ENCODE measurements at places on chromosomes 16 and 17.

GRCh38 chr17:74604200-74604599 is 12.1 kb upstream of the CD300LD start:
- DNase-seq, result no peak

DNA sequence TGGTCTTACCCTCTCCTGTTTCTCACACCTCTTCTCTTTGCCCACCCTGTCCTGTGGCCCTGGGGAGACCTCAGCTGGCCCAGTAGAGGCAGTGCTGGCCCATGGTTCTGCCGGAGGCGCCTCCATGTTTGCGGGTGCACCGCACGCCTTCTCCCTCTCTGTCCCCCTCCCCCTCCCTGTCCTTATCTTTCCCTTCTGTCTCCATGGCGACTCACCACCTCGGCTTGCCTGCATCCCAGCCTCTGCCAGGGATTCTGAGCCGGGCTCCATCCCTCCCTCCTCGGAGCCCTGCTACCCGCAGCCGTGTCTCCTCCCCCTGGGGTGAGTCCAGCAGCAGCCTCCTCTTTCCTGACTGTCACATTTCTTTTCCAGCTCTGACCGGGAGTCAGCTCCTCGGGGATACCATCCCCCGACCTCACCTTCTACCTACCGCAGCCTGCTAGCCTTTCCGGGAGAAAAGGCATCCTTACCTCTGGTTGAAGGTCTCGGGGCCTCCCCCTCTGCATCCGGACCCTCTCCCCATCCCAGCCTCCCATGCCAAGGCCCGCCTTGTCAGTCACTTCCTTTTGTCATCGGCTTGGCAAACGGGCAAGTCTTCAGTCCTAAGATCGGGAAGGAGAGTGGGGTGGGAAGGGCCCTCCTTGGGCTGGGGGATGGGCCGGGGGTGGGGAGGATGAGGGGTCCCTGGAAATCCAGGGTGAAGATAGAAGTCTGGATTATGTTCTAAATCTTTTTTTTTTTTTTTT is at the start of gene RNF112:
Gene RNF112, plus strand, starts transcription at position 358 of the 746 bp plus-strand sequence. Its CDS starts 177 bp downstream, at position 535.
- no peak for DNase-seq

DNA sequence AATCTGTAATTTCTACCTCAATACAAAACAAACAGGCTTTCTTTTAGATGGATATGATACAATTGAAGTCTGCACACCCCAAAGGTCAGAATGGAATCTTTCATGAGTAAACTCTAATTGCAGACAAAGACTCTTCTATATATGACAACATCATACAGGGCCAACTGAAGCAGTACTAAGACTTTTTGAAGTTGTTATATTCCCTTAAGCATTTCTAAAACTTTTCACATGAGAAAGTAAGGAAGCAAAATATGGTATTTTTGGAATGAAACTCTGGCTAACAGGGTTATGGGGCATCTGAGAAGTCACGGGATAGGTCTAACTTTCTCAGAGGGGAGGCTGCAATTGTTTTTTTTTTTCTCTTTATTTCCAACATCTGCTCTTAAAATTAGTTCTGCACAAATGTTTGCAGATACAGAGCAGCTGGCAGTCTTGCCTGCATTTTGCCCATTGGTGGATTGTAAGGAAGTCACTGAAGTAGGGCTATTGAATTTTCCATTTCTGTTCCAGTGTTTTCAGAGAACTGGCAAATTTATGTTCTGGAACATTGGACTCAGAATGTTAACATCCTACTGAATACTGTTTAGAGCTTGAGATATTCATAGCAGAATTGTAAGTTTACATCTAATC is 59.1 kb downstream of the SSH2 start:
- no peak for DNase-seq

DNA sequence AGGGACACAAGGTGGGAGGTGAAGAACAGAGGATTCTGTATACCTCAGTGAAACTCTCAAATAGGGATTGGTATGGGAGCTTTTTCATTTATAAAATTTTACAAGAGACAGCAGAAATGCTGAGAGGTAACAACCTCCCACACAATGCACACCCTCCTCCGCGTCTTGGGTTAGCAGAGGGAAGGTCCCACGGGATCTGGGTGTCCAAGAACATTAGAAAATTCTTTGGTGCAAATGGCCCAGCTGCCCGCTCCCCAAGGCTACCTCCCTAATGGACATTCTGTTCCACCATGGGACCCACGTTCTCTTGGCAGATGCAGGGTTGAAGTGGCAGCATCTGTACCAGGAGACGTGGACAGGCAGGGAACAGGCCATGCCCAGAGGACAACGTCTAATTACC is 22.5 kb downstream of the GPR139 start:
- no peak for DNase-seq

- DNase-seq, result no peak
Observed at GRCh38 chr17:73882590-73882989, 238.3 kb upstream of the SDK2 start.

GRCh38 chr16:56478281-56479049 is 27.1 kb downstream of the OGFOD1 start:
- DNase-seq, result no peak

GRCh38 chr16:84714028-84714427 is 14.2 kb downstream of the USP10 start:
- DNase-seq, result no peak

DNA sequence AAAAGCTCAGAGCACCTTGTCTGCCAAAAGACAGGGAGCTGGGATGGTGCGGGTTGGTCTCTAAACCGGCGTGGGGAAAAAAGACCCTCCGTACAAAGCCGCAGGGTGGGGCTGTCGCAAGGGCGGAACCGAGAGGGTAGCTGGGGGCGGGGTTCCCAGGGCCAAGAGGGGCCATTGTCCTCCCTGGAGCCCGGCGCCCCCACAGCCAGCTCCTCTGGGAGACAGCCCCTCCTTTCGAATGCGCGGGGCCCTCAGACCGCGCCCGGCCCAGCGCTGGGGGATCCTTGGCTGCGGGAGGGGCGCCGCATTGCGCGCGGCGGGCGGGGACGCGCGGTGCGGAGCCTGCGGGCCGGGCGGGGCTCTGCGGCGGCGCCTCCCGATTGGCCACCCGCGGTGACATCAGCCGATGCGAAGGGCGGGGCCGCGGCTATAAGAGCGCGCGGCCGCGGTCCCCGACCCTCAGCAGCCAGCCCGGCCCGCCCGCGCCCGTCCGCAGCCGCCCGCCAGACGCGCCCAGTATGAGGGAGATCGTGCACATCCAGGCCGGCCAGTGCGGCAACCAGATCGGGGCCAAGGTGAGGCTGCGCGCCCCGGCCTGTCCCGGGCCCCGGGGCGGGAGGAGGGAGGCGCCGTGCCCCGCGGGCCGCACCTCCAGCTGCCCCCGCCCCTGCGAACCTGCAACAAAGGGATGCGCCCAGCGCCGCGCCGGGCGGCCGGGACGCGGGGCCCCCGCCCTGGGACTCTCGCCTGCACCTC is at the start of gene TUBB3:
Gene TUBB3, plus strand, starts transcription at position 459 of the 756 bp plus-strand sequence. Its CDS starts 60 bp downstream, at position 519.
- DNase-seq, result no peak

DNA sequence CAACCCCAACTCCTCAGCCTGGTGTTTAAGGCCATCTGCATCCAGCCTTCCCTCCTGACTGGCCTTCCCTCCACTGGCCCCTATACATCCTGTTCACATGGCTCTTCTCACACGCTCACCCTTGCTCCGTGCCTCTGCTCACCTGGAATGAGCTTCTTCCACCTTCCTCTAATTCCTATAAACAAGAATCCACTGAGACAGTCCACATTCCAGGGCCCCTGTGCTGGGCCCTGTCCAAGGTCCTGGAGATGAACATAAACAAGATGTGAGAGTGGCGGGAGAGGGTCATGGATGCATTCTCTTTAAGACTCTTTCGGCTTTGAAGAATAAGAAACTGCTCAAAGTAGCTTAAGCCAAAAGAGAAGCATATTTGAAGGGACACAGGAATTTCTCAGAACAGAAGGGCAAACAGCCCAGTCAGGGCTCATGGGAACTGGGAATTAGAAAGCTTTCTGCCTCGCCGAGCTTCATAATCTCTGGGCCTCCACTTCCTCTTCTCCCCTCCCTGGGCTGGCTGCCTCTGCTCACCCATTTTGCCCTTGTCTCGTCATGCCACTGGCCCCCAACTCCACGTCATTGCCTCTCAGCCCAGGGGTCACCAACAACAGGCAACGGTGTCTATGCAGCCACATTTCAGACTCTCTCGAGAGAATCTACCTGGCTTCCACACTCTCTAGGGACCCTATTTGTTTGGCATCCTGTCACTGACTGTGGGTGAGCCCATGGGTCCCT is 13.5 kb downstream of the SPPL2C start:
- no peak for DNase-seq
